ENCODE measurements at places on chromosomes 12 and 14.

DNA sequence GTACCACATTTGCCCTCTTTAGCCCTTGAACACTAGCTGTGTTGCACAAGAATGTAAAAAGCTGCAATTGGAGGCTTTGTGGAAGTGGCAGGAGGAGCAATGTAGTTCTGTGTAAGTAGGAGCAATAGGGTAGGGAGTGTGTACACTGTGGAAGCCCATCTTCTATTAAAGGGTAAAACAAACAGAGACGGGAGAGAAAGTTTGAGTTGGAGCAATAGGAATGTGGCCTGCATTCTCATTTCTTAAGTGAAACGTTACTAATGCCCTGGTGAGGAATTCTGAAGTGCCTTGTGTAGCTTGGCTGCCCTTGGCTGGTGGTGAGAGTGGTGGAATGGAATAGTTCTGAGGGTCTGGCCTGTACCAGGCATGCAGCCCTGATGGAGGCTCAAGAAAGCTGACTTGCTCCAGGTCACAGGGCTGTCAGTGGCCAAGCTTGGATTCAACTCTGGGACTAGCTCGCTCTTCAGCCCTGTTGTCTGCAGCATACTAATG, 38.8 kb upstream of the ATP23 start:
- no peak for DNase-seq

DNA sequence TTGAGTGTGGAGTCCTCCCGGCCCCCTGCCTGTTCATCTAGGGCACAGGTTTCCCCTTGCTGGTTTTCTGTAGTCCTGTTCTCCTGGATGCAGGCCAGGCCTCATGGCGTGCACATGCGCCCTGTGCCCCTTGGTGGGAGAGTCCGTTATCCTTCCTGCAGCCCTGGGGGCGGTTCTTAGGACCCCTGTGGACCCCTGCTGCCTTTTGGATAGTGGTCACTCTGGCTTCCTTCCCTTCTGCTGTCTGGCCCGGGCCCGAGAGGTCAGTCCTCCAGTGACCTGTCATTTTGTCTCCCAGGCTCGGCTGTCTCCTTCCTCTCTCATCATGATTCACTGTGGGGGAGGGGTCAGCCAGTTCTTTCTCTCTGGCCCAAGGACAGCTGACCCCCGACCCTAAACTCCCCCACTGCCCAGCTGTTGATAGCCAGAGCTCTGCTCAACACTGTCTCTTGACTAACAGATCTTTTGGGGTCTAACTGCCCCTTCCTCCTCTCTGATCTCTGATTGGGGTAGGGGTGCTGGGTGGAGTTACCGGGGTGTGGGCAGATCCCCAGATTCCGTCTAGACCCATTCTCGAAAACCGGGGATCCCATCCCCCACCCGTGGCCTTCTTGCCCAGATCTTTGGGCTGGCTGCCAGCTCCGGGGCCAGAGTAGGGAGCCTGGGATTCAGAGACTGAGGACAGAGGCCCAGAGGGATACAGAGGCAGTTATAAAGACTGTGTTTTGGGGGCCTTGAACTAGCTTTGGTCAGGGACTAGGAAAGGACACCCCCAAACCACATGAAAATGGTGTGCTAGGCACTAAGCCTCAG, 7.0 kb downstream of the CCND2 start:
- DNase-seq, result no peak

GRCh38 chr12:53616950-53617349, 9.2 kb downstream of the ATF7 start:
- no peak for DNase-seq

DNA sequence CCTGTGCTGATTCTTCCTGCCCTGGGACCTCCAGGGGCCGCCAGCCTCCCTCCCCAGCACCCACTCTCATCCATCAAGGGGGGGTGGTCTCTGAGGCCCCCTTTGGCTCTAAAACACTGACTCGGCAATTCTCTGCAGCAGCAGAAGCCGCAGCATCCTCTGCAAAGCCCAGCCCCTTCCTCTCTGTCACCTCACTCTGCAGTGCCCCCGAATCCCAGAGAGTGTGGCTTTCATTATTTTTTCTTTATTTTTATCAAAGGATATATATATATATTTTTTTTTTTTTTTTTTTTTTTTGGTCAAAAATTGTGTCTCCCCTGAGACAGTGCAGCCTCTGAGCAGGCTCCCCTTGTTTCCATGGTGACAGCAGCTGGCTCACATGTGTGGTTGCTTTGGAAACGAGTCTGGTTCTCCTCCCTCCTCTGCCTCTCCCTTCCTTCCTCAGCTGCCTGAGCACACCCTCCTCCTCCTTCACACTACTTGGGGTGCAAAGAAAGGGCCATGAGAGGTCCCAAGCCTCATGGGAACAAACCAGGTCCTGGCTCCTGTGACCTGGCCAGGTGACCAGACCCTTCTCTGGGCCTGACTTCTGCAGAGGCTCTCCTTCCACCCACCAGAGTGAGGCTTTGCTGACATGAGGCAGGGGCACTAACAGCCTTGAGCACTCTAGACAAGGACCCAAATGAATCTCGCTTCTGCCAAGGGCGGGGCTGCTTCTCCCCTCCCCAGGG, 100.5 kb downstream of the LRRC74A start:
- no peak for DNase-seq

- no peak for DNase-seq
Measured at GRCh38 chr12:22615963-22616501, 8.9 kb upstream of the ETNK1 start.

DNA sequence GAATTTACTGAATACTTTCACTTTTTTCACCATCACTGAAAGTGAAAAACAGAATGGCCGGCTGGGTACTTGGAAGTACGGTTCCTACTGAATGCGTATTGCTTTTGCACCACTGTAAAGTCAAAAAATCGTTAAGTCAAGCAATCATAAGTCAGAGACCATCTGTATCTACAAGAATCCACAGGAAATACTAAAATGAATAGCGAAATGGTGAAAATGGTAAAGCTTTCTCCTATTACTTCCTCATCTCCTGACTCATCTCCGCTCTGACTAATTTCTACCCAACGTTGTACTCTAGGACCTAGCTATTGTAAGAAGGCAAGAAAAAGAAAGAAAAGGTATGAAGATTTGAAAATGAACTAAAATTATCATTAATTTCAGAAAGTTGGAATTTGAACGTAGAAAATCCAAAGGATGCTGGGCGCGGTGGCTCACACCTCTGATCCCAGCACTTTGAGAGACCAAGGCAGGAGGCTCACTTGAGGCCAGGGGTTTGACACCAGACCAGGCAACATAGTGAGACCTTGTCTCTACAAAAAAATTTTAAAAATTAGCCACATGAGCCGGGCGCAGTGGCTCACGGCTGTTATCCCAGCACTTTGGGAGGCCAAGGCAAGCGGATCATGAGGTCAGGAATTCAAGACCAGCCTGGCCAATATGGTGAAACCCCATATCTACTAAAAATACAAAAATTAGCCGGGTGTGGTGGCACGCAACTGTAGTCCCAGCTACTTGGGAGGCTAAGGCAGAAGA, 5.3 kb upstream of the CDCA4 start:
- DNase-seq, result no peak

- DNase-seq, result no peak
Measured at GRCh38 chr12:5627053-5627630, 195.2 kb downstream of the NTF3 start.

GRCh38 chr12:109883461-109883860, 3.1 kb upstream of the GLTP start:
- DNase-seq, result no peak

- no peak for DNase-seq
Measured at GRCh38 chr12:105454688-105455087, 124.2 kb downstream of the C12orf75 start.

GRCh38 chr12:79737875-79738718, 47.3 kb upstream of the PAWR start:
- no peak for DNase-seq

DNA sequence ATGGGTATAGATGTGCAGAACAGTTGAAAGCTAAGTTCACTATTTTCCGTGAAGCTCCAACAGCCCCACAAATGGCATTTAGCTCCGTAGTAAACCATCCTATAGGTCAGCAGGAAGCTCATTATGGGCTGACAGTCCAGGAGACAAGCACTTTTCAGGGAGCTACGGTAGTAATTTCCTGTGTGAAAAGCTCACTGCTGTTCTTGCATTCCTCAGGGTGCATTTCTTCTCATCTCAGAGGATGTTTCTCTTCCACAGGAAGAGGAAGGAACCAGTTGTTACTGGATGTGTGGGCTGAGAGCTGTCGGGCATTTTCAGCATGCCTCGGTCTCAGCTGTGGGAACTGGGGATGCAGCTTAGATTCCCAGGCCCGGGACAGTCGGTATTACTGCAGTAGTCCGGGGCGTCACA, 72.8 kb downstream of the GALNT4 start:
- no peak for DNase-seq

DNA sequence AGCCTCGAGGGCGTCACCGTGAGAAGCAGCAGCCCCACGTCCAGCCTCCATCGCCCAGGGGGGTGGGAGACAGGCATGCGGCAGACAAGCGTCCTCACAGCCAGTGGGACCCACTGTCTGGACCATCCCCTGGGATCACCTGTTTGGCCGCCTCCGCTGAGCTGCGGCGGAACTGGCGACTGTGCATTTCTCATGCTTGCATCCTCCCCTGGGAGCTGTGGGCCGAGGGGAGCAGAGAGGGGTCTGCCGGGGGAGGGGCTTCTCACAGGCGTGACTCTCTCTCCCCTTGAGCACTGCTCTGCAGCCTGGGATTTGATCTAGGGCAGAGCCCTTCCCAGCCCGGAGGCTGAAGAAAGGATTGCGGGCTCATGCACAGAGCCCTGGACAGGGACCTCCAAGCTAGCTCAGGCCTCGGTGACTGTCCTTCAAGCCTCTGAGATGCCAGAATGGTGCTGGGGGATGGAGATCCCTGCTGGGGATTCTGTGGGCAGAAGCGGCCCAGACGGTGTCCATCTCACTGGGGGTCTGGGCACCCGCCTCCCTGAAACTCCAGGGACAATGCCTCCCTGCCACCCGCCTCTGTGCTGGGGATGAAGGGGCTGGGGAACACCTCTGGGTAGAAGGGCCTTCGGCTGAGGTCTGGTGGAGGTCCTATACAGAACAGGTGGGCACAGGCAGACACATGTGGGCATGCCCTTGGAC, 61.1 kb downstream of the PRIMA1 start:
- DNase-seq, result no peak

- DNase-seq, result no peak
Measured at GRCh38 chr14:21036751-21037150, 2.1 kb upstream of the RNASE13 start.

GRCh38 chr12:47617476-47617875, 88.4 kb downstream of the RPAP3 start:
- no peak for DNase-seq

- no peak for DNase-seq
Measured at GRCh38 chr14:71588028-71588427, 344.2 kb upstream of the RGS6 start.
